ENCODE measurements at places on chromosomes 12 and 14. TPM values are rescaled to one million over a fixed set of nuclear protein-coding genes. Genes with fewer than 3 reads are reported as not detected.

CELA1 gene
- total RNA-seq: not detected

NEUROD4 gene
- total RNA-seq: not detected

SUOX gene
- total RNA-seq: 9.2 TPM

BAZ1A gene
- total RNA-seq: 20.3 TPM

EEA1 gene
- 21.9 TPM for total RNA-seq

CCDC196 gene
- total RNA-seq: not detected

CCDC38 gene
- not detected for total RNA-seq

KCNK13 gene
- not detected for total RNA-seq

DDN gene
- total RNA-seq: under 0.01 TPM

PZP gene
- total RNA-seq: not detected

SERPINA9 gene
- total RNA-seq: not detected

NKX2-1 gene
- total RNA-seq: not detected

PRKAB1 gene
- total RNA-seq: 10.7 TPM

TCL1B gene
- not detected for total RNA-seq

PRDM4 gene
- 16.4 TPM for total RNA-seq

PTCSC3 gene
- total RNA-seq: not detected

ASCL4 gene
- total RNA-seq: not detected

BIN2 gene
- not detected for total RNA-seq

GPX2 gene
- not detected for total RNA-seq

CAPZA3 gene
- total RNA-seq: 0.14 TPM

POLR3B gene
- total RNA-seq: 13.2 TPM

GLIPR1L1 gene
- total RNA-seq: not detected

CMA1 gene
- total RNA-seq: not detected

CLEC2D gene
- total RNA-seq: 1.4 TPM

RPGRIP1 gene
- not detected for total RNA-seq

PLCZ1 gene
- total RNA-seq: not detected

ACIN1 gene
- total RNA-seq: 73.3 TPM

ZNF385A gene
- total RNA-seq: 0.71 TPM

SDR39U1 gene
- total RNA-seq: 10.3 TPM

MYRFL gene
- total RNA-seq: under 0.01 TPM

ESPL1 gene
- total RNA-seq: 0.46 TPM

TMEM116 gene
- total RNA-seq: 9.2 TPM

PLEKHG3 gene
- total RNA-seq: 5.0 TPM

KRT77 gene
- total RNA-seq: not detected

BICD1 gene
- 6.7 TPM for total RNA-seq

DEGS2 gene
- 0.46 TPM for total RNA-seq

TSPAN8 gene
- 0.43 TPM for total RNA-seq

PTPRR gene
- total RNA-seq: 0.09 TPM

SLC10A1 gene
- total RNA-seq: not detected

NCAPD2 gene
- total RNA-seq: 26.3 TPM

TIGAR gene
- 10.7 TPM for total RNA-seq

GLI1 gene
- total RNA-seq: 0.18 TPM

DPY19L2 gene
- total RNA-seq: 1.8 TPM

KRT8 gene
- 13.4 TPM for total RNA-seq

NOS1 gene
- total RNA-seq: not detected

TAS2R19 gene
- total RNA-seq: 4.0 TPM

TMEM63C gene
- 0.71 TPM for total RNA-seq

OTX2 gene
- total RNA-seq: not detected

DUSP6 gene
- total RNA-seq: 30.9 TPM

RAP1B gene
- 180 TPM for total RNA-seq

VDR gene
- 8.1 TPM for total RNA-seq

FSCB gene
- not detected for total RNA-seq

ZFP36L1 gene
- 14.1 TPM for total RNA-seq

APPL2 gene
- total RNA-seq: 38.3 TPM

NUMB gene
- 19.2 TPM for total RNA-seq

CLEC1B gene
- not detected for total RNA-seq
